ENCODE measurements at places on chromosomes 3 and 15.

- peak; percentile 84 for DNase-seq
These were observed 473.6 kb downstream of the ROBO2 start for GRCh38 chr3:77513542-77513941.

DNA sequence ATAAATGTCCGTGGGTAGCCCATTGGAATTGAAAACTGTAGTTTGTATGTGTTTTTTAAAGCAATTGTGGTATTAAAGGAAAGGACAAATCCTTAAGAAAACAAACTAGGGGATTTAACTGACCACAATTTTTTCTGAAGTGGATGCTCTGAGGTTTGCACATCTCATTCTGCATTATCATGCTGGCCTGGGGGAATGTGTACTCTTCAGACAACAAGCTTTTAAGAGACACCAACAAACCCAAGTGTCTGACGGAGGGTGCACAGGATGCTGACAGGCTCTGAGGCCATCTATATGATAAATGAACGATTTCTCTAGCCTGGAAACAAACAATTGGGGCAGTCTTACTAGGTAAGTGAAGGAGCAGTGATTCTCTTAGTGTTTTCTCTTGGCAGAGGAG is 9.1 kb downstream of the LINS1 start:
- DNase-seq = no peak

GRCh38 chr3:50423543-50423942 is 64.2 kb upstream of the TMEM115 start:
- no peak for DNase-seq

- DNase-seq = no peak
These were observed 950 bp upstream of the EHHADH start for GRCh38 chr3:185254799-185255198.

DNA sequence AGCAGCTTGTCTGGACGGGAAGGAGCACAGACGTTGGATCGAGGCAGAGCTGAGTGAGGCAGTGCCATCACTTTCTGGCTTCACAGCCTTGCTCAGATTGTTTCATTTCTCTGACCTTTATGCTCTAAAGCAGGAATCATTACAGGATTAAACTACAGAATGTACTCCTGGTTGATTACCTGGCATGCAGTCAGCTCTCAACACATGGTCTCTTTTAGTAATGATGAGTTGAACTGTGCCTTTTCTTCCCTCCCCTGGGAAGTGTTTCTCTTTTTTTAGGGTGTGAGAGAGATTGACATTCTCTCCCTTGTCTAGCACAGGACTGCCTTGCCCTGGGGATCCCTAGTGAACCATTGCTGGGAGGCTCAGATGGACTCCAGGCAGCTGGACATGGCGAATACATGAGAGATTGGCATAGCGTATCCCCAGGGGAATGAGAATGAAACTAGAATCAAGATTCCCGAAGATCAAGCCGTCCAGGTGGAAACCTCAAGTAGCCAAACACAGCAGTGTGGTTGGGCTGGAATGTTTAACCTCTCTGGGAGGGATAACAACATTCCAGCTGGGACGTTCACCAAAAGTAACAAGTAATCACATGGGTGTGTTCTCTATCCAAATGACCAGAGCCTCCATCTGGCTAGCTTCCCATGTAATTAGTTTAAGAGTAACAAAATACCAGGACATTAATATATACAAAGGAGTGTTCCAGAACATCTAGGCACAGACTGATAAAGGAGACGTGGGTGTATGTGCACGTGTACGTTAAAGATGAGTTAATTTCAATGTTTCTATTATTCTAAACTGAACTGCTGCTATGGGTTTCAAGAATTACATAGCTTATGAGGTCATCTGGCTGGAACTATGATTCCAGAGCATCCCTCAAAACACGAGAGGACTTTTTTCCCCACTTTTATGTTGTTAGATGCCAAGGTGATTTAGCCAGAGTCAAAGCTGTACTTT is 118.6 kb upstream of the NR2E3 start:
- peak; percentile 90 for DNase-seq

DNA sequence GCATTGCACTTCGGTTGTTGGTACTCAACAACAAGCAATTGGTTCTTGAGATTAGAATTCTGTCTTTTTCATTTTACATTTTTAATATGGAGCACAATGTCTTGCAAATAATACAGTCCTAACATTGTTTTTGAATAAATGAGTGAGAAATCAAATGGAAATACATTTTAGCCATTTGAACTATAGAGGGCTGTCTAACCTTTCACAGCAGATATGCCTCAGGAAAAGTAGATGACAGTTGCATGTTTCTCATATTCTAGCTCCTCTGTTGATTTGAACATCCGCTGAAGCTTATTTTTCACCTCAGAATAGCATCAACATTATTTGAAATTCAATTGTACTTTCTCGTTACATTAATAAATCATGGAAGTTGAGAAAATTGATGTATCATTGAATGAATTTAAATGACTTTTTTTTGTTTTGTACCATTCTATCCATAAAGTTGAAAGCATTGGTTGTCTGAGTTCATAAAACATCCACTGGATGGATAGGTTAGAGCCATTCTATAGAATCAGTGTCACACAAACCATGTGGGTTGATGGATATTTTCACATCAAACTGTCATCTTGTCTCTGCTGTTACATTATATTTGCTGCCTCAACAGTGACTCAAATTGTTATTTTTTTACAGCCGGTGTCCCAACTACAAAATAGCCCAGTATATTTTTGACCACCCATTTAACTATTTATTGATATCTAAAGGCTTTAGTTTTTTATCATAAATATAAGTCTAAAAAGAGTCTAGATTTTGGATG is 928.3 kb downstream of the NSUN3 start:
- DNase-seq = no peak

DNA sequence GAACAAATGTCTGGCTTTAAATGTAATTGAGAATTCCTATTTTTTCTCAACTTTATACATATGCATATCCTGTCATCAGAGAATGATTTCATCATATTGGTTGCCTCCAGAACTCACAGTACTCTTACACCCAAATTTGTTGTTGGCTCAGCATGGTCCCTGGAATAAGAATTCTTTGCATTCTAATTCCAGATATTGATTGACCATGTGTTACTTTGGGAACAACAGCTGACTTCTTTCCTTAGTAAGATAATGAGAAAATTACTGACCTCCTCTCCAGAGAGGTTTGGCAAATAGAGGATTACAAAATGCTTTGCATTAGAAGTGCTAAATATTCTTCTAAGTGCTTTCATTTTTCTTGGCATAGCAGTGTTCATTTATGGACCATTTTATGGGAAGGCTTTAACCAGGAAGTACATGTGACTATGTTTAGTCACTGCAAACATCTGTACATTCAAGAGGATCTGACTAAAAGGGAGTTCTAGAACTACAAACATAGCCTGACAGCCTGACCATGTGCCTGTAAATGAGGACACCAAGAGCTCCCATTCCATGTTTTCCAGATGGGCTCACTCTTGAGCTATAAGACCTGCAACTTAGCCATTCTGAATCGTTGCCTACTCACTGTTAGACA is 391.6 kb upstream of the DPPA4 start:
- no peak for DNase-seq

- DNase-seq = no peak
These were observed 326.4 kb downstream of the SV2B start for GRCh38 chr15:91426412-91426811.

- DNase-seq = no peak
These were observed 15.3 kb upstream of the PHC3 start for GRCh38 chr3:170196833-170197232.

DNA sequence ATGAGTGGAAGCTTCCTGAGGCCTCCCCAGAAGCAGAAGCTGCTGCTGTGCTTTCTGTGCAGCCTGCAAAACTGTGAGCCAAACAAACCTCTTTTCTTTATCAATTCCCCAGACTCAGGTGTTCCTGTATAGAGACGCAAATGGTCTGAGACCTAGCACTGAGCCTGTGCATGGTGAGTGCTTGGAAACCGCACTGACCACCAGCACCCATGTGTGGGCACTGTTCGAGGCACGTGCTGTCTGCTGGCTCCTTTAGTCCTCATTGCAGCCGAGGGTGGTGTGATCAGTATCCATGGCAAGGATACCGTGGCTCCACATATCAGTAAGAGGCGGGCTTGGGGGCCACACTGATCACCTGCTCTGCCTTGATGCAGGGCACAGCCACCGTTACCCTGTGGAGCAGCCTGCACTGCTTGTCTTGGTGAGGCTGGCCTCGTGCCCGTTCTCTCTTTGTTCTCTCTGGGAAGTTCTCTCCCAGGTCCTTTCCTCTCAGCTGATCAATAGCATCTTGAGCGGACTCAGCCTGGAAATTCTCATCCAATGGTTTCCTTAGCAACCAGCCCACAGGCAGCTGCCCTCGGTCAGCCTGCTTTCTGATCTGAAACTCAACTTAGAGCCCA is 101.0 kb downstream of the PLXNA1 start:
- DNase-seq = no peak

DNA sequence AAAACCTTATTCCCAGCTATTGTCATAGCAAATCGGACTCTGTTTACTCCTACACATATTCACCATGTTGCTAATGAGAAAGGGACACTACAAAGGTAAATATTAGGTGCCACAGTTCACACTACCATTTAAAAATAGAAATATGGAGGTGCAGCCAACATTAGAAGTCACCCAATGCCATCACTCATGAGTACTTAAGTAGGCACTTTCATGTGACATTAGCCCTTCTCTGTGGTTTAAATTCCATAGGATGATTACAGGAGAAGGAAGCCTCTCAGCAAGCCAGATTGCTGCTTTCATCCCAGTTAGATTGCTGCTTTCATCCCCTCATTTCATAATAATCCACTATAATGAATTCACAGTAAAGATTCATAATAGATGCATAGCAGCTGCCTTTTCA is 376.8 kb upstream of the ALCAM start:
- no peak for DNase-seq

DNA sequence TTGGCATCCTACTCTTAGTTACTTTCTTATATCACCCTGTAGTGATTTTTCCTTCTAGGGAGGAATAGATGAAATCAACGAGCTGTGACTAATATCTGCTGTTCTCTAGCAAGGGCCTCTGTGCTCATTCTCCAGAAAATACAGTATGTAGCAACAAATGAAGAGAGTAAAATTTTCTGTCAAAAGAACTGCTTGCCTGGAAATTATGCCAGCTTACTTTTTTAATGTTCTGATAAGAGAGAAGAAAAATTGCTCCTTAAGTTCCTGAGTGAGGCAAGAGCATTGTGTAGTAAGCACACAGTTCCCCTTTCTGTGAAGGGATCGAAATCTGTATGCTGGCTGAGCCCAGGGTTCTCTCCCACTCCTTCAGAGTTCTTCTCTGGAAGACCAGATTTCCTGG is 51.4 kb upstream of the GK5 start:
- no peak for DNase-seq

DNA sequence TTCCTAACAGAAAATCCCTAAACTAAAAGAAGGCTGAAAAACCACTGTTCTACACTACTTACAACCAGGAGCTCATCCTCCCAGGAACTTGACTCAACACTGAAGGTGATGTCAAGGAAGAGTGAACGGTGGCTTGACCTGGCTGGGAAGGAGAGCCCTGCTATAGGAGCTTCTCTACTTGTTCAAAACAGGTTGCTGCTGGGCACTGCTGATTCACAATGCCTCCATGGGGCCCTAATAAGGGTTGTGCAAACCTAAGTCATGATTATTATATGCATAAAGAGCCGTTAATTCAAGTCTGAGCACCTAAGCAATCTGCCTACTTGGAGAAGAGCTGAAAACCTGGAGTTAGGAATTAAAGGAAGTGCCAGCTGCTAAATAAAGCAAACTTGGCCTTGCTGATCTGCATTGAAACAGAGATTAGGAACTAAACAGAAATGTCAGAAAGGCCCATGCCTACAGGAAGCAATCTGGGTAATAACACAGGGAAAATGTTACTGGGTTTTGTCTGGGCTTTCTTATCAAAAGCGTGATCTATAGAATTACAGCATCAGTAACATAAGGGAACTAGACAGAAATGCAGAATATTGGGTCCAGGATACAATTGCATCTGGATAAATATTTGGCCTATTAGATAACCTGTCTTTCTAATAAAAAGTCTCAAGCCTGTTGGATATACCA is 243.2 kb downstream of the NEK10 start:
- DNase-seq = no peak

DNA sequence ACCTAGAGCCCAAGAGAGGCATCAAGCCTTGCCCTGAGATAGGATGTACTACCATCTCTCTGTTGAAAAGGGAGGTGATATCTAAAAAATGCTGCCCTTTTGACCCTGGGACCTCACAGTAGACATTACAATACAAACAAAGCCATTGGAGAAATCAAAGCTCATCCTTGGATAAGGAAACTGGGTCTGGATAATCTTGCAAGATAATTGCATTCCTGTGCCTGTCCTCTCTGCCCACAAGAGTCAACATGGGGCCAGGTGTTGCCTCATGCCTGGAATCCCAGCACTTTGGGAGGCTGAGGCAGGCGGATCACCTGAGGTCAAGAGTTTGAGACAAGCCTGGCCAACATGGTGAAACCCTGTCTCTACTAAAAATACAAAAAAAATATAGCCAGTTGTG is 57.3 kb upstream of the DLG1 start:
- DNase-seq = no peak

Data from AG09319 (cell line).